Activated T-helper 1 cell treated with anti-CD3 and anti-CD28 coated beads, Interleukin-12 subunit alpha, Interleukin-12 subunit beta, Interleukin-2, Interleukin-4 antibody, amounts not matched to agents 30 ng/mL and 10 ng/mL and 1 ng/mL, durations not matched to agents 14 hours and 24 hours and 36 hours (primary cell): ENCODE measurements at places on chromosomes 4 and X. TPM values are rescaled to one million over a fixed set of nuclear protein-coding genes. Genes with fewer than 3 reads are reported as not detected.

- DNase-seq: no peak
Measured at GRCh38 chr4:8700531-8700930, 108.0 kb downstream of the CPZ start.

DNA sequence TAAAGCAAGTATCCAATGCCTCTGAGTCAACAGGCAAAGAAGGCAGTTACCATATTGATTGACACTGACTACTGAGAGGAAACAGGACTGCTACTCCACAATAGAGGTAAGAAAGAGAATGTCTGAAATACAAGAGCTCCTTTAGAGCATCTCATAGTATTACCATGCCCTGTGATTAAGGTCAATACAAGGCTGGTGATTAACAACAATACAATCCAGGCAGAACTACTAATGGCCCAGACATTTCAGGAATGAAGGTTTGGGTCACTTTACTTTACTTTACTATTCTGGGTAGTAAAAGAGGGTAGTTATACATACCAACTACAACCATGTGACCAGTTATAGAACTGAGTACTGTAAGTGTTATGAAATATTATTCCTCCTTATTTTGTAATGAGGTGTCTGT lies 44.5 kb downstream of the BRWD3 start:
- no peak for DNase-seq

DNA sequence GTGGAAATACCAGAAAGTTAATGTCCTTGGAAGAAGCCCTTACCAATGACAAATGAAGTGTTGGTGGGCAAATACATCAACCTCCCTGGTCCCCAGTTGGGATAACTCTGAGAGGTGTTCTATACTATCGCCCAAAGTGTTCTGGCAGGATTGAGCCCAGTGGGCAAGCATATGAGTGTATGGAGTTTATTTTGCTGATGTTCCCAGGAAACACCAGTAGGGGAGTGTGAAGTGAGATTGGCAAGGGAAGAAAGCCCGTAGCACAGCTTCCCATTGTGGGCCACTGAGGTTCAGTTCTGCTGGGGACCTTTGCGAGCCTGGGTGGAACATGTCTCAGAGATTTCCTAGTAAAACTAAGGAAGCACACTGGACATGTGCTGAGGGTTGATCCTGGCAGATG lies 65.1 kb downstream of the ARHGAP6 start:
- no peak for DNase-seq

The KLKB1 gene
- total RNA-seq: not detected in 2 replicates

DNA sequence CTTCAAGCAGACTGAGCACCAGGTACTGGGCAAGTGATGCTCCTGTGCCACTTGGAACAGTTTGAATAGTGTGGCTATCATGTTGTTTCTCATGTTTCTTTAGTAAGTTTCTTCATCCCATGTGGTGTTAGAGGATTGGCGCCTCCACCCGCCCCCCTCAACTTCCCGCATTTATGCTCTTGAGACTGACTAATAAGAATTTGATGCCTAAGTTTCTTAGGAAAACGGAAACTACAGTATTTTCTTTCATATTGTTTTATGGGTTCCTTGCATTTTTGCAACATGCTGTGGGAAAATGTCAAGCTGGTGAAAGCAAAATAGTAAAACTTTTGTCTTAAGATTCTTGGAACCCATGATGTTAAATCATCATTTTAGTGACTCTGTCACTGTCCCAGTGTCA lies 101.2 kb upstream of the SLC4A4 start:
- DNase-seq: no peak

GRCh38 chr4:80075995-80076675 lies 3.1 kb upstream of the ANTXR2 start:
- no peak for DNase-seq

- no peak for DNase-seq
Measured at GRCh38 chr4:127578967-127579366, 53.8 kb upstream of the INTU start.

- DNase-seq: no peak
Measured at GRCh38 chr4:127084666-127085065, 548.1 kb upstream of the INTU start.

GRCh38 chr4:82421796-82422560 lies 8.3 kb downstream of the HNRNPDL start:
- DNase-seq: no peak
